ENCODE measurements at places on chromosomes 13 and 19.

GRCh38 chr19:18023622-18024251 lies 15.8 kb downstream of the ARRDC2 start:
- DNase-seq, result no peak

GRCh38 chr19:45027371-45027770 lies 11.5 kb upstream of the CLASRP start:
- no peak for DNase-seq

DNA sequence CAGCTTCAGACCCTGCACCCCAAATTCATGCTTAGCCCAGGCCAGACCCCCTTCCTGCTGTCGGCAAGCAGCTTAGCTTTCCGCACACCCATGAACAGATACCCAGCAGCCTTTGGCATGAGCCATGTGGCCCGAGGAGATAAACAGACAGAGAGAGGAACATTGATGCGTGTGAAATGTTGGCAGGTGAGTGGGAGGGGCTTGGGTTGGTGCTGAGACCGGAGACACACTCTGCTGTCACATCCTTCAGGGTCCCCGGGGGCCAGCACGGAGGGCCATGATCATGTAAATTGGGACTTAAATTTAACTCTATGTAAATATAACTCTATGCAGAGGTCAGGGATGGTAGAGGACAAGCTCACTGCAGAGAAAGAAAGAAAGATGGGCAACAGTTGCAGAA lies 1.5 kb downstream of the CD22 start:
- no peak for DNase-seq

DNA sequence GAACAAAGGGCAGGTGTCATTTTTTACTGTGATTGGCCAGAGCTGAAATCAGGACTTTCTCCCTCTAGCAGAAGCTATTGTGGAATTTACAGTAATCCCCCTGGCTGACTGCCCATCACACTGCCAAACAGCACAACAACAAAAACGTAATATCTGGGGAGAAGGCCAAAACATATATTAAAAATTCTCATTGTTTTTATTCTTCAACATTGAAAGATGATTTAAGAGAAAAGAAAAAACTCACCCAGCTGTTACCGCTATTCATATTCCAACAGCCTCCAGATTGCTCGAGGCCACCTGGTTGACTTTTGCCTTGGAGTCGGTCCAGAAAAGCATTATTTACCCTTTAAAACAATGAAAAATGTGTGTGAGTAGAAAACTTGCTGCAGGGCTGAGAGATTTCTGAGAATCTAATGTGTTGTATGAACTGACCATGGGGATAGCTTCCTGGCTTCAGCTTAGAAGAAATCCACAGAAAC lies 97.2 kb downstream of the EPSTI1 start:
- DNase-seq, result no peak

DNA sequence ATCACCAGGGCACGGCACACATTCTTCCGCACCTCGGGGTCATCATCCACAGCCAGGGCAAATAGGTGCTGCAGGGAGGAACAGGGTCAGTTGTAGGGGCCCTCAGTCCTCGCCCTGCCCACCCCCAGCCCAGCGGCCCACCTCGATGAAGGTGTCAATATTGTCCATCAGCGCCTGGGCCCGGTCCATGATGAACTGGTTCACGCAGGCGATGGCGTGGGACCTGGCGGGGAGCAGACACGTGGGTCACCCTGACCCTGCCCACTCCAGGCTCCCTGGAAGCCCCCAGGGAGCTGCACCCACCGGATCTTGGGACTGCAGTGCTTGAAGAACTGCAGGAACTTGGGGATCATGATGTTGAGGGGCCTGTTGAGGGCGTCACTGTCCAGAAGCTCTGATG lies 8.6 kb downstream of the TNPO2 start:
- DNase-seq, result no peak

All from activated CD4-positive, alpha-beta T cell treated with anti-CD3 and anti-CD28 coated beads for 24 hours (primary cell).